ENCODE measurements at places on chromosomes 5 and 9.

- no peak for DNase-seq
These were observed 74.2 kb downstream of the C9orf152 start for GRCh38 chr9:110133608-110134210.

- DNase-seq, result no peak
These were observed 22.2 kb downstream of the ELL2 start for GRCh38 chr5:95939465-95939864.

DNA sequence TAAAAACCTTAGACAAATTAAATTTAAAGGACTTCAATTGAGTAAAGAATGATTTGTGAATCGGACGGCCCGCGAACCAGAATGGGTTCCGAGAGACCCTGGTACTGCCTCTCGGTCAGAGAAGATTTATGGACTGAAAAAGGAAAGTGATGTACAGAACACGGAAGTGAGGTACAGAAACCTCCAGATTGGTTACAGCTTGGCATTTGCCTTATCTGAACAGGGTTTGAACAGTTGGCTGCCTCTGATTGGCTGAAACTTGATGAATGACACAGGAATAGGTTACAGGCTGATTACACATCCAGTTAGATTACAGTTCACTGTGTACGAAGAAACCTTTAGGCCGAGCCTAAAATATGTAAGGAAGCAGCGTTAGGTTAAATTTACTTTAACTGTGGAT lies 156.5 kb upstream of the EGFLAM start:
- no peak for DNase-seq

DNA sequence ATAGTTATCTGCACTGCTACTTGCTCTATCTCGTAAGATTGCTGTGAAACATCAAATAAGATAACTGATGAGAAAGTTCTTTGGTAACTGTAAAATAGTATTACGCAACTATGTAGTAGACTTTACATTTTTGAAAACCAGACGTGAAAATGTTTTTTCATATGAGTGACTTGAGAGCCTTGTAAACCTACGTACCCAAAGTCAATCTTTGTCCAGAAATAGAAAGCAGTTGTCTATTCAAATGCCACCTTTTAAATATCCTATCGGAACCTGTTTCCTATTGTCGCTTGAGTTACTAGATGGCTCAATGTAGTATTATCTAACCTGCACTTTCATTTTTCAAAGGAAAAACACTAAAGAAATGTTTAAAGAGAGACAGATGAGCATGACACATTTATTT lies 1.6 kb downstream of the FNIP1 start:
- no peak for DNase-seq

- no peak for DNase-seq
These were observed 26.2 kb downstream of the SLC12A2 start for GRCh38 chr5:128109766-128110165.

DNA sequence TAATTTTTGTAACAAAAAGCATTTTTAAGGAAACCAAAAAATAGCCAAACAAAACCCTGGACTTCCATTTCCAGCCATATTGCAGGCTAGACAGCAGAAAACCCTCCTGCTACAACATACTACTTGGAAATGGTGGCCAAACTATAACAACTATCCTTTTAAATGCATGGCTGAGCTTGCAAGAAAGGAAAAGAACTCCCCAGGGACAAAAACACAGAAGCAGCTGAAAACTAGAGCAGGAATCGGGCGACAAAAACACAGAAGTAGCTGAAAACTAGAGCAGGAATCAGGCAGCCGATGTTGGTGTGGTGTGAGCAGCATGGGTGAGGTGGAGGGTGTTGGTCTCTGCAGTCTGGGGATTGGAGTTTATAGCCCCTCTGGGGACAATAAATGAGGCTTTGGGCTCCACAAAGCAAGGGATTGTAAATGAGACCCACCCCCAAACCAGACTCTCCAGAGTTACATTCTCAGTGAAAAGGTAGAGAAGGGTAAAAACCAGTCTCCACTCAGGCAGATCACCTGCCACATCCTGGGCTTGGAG lies 95.2 kb downstream of the C9orf50 start:
- DNase-seq, result no peak

- DNase-seq, result no peak
These were observed 179.1 kb upstream of the SMIM23 start for GRCh38 chr5:171606414-171607024.

GRCh38 chr5:14445013-14445412 lies 136.6 kb upstream of the OTULINL start:
- DNase-seq, result no peak

DNA sequence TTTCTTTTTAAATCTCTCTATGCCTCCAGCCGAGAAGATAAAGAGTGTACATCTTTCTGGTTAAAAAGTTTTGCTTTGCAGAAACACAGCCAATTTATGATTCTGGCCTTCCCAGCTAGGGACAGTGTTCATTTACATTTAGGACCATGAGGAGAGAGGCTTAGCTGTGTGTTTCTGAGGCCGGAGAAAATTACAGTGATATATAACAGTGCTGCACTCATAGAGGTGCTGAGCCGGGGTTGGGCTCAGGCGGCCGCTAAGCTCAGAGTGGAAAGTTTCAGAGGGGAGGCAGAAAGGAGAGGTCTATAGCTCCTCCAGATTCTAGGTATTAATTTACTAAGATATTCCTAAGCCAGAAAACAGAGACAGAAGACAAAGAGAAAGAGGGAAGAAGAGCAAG lies 37.0 kb upstream of the LCP2 start:
- DNase-seq, result peak; percentile 31

- no peak for DNase-seq
These were observed 401.3 kb downstream of the MTRR start for GRCh38 chr5:8270246-8270645.

DNA sequence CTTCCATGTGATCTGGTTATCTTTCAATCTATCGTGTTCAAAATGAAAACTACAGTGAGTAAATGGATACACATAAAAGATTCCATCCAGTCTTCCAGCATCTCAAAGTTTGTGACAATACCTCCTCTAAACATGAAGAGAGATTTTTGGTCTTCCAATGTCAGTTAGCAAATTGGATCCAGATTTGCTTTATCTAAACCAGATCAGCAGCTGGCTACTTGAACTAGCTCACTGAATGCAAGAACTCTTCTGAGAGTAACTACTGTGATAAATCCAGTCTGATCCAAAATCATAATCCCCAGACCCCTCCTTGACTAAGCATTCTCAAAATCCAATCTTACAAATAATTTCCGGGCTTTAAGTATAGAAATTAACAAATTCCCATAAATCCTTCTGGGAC lies 2177.9 kb upstream of the C9orf72 start:
- no peak for DNase-seq

GRCh38 chr9:89621031-89621430 lies 16.2 kb downstream of the GADD45G start:
- DNase-seq, result no peak

GRCh38 chr9:19782005-19782404 lies 6.8 kb downstream of the SLC24A2 start:
- DNase-seq, result no peak

DNA sequence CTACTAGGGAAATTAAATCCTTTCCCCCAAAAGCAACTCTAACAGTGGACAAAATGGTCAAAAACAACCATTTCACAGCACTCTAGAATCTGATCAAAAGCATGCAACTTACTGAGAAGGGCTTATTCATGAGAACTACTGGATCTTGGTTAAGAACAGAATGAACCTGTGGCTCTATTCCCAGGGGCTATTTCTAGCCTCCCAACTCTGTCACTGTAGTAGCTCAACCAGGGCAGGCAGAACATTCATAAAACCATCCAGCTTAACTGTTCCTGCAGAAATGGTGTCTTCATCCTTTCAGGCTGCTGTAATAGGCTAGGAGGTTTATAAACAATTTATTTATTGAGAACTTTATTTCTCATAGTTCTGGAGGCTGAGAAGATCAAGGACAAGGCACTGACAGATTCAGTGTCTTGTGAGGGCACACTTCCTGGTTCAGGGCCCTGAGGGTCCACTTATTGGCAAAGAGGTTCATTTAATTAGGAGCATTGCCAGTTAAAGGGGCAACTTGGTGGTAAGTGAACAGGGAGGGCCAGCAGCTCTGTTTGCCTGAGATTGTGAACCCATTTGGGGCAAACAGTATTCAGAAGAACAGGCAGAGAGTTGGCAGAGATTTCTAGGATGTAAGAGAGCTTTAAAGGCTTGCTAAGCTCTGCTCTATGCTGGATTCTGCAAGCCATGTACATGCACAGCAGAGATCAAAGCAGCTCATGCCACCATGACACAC lies 238.5 kb upstream of the FBXL7 start:
- no peak for DNase-seq

- no peak for DNase-seq
These were observed 22.4 kb upstream of the PPP2CA start for GRCh38 chr5:134248256-134248655.

DNA sequence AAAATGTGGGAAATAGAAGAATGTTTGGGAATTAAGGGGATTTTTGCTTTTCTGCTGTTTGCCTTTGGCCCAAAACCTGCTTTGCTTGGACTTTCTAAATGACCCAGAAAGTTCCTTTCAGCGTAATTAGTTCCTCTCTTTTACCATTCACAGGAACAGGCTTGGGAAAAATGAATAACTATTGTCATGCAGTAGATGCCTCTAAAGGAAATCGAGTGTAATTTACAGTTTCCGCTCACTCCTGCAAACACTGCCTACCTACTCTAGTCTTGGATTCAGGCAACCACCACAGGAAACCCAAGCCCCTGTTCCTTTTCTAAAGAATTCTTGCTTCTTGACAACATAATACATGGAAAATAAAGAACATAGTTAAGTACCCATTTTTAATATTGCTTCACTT lies 25.0 kb downstream of the TTC23L start:
- no peak for DNase-seq

DNA sequence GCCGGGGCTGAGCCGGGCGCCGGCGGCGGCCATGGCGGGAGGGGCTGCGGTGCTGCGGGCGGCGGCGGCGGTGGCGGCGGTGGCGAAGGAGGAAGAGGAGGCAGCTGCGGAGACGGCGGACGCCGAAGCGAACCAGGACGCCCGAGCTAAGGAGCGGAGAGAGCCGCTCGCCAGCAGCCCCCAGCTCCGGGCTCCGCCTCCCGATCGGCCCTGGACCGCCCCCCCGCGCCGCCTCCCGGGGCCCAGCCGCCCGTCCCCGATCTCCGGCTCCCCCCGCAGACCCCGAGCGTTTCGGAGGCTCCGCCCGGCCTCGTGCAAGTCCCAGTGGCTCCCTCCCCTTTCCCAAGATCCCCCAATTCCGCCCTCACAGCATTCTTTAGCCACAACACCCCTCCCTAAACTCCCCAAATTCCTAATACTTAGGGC lies at the start of gene ASTN2:
Gene ASTN2 (minus strand): TSS at position 152 of the 426 bp plus-strand sequence. CDS start 119 bp downstream, at position 33.
- DNase-seq, result no peak

DNA sequence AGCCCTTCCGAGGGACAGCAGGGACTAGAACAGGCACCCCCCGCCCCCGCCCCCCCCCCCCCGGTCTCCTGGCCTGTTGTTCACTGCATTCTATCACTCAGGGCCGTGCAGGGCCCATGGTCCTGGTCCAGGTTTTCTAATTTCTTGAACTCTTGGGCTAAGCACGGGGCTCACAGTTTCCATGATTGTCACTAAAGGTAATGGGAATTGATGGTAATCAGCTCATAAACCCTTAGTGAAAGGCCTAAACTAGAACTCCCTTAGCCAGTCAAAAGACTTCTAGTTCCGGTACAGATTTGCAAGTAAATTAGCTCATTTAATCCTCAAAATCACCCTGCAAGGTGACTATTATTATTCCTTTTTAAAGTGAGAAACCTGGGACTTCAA lies 14.7 kb upstream of the PWWP2A start:
- DNase-seq, result no peak

GRCh38 chr5:58066557-58066956 lies 393.3 kb downstream of the PLK2 start:
- no peak for DNase-seq

DNA sequence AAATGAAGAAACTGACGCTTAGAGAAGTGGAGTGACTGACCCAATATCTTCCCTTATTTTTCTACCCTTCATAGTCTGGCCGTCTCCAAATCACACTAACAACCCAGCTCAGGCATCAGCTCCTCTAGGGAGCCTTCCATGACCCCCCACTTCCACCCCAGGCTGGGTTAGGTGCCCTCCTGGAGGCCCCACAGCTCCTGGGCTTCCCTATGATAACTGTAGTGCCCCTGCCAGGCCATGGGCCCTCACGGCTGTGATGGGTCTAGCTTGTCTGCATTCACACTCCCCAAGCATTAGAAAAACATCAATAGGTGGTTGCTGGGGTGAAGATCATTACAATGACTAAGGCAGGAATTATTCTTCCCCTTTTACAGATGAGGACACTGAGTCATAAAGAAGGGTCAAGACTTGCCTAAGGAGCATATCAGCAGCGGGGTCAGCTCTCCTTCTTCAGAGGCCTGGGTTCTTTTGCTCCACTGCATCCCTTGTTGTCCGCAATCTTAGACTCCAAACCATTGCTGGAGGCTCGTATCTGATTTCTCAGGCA lies 7.3 kb downstream of the CORO2A start:
- no peak for DNase-seq

DNA sequence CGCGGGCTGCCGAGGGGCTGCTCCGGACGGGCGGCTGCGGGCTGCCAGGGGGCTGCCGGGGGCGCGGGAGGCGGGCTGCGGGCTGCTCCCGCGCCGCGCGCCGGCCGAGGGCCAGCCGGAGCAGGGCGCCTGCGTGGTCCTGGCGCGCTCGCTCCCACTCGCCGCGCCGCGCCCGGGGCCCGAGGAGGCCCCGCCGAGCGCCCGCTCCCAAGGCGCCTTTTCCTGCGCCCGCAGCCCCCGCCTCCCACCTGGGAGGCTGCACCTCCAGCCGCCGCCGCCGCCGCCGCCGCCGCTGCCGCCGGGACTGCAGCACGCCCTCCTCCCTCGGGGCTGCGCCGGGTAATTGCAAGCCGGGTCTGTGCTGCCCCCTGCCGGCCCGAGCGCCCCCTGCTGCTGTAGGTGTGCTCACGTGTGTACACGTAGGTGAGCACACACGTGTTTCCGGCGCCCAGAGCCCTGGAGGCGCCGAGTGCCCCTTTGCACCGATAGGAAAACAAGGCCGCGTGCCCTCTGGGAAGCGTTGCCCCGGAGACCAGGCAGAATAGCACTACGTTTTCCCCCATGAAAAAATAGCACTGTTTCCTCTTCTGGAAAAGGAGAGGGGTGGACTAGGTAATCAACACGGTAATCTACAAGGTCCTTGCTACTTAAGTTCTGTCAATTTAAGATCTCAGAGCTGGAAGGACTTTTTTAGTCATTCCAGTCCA lies at the start of gene EPB41L4B:
Gene EPB41L4B (minus strand): TSS at position 318 of the 707 bp plus-strand sequence. CDS start 613 bp downstream, outside the sequence.
- DNase-seq, result peak; percentile 89

DNA sequence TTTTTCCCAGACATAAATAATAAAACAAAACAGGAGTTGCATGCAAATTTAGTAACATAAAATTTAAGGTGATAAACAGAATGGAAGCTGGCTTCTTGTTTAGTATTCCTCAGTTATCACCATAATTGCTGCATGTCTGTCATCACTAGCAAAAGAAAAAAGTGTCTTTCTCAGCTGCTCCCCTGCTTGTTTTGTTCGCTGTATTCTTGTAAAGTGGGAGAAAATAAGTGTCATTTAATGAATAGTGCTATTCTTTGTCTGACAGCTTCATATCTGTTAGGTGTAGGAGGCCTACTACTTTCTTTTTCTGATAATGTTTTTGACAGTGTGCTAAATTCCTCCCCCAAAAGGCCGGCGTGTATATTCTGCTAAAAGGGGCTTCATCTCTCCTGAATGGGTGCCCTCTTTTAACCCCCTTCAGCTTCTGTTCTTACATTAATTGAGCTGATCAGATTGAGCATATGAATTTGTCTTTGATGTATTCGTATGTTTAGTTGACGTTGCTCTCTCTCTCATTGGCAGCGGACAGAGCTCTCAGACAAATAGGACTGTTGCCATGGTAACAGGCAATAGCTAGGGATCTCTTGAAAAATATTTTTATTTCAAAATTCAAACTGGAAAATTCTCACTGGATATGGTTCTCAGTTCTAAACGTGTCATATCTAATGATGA lies 303.8 kb downstream of the KIAA0825 start:
- no peak for DNase-seq

Measured in activated CD4-positive, alpha-beta memory T cell treated with anti-CD3 and anti-CD28 coated beads, Interleukin-2, amount 10 ng/mL, durations not matched to agents 7 days and 5 days (primary cell).